Left renal cortex interstitium (tissue), 4 donors: ENCODE measurements at places on chromosomes 3 and 15. TPM values are rescaled to one million over a fixed set of nuclear protein-coding genes. Genes with fewer than 3 reads are reported as not detected.

- no peak for DNase-seq
Observed at GRCh38 chr3:100927775-100928174, 65.4 kb downstream of the ABI3BP start.

GRCh38 chr3:102180280-102180931 is 254.4 kb upstream of the ZPLD1 start:
- no peak for DNase-seq

DNA sequence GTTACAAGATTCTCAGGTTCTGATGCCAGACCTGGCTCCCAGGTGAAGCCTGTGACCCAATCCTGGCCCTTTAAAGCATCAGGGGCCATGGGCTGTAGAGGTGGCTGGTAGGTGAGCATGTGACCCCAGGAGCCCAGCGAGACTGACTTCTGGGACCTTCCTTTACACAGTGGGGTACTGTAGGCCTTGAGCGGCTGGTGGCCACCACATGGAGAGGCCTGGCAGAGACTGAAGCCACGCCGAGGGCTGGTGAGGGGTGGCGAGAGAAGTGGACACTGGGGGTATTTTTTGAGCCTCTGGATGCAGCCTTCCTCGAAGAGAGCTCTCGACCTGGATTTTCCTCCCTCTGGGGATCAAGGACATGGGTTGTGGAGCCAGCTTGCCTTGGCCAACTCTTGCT is 71.2 kb upstream of the ITGA11 start:
- DNase-seq: no peak

The GTPBP8 gene
- polyA plus RNA-seq: 24.6 TPM

- peak; percentile 49 for DNase-seq
Observed at GRCh38 chr3:11641683-11642430, 1.9 kb downstream of the VGLL4 start.

DNA sequence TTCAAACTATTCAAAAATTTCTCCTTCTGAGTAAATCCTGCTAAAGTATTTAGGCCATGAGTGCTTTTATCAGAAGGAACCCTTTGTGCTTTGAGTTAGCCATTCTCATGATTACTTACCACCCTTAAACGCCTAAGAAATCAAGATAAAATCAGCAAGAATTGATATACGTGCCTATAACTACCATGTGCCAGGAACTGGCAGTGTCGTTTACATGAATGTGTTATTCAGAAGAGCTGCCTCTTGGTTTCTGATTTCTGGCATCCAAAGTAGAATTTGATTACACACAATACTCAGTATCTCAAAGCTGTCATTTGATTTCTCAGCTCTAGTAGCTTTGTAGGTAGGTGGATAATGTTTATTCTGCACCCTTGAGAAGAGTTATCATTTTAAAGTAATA is 351.3 kb upstream of the CCDC54 start:
- DNase-seq: no peak

The GOLGA6B gene
- polyA plus RNA-seq: not detected

- DNase-seq: no peak
Observed at GRCh38 chr15:32918547-32918946, 200.7 kb downstream of the GREM1 start.

The SLC30A4 gene
- polyA plus RNA-seq: 9.1 TPM

The MTHFS gene
- polyA plus RNA-seq: 36.6 TPM

GRCh38 chr15:40567111-40567510 is 2.0 kb upstream of the RPUSD2 start:
- DNase-seq: no peak

DNA sequence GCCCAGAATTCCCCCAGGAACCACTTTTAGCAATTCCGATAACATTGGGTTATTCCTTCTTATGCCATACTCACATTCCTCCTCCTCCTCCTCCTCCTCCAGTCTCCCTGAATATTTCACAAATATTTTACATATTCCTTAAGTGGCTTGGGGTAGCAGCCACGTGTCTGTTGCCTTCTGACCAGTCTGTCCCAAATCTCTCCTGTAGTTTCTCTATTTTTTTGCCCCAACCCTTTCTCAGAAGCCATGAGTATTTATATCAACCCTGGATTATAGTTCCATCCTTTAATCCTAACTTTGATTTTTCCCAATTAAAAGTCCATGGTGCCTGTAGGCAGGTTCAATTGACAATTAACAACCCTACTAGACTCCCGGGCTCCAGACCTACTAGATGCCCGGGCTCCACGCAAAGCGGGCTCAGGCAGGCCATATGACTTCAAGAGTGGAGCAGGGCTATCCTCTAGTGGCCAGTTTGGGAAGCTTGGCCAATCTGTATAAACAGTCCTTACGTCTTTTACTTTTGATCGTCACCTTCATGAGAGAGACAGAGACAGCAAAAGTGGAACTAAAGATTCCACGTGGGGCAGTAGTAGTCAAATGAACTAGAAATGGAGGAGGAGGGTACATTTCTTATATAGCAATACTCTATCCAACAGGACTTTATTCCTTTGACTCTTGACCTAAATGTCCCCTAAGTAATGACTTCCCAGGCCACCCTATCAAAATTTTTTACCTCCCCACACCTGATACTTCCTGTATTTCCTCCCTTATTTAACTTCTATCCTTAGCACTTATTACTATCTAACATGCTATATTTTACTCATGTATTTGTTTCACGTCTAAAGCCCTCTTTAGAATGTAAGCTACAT is 69.7 kb downstream of the USF3 start:
- DNase-seq: no peak

The SLC9C1 gene
- 1.2 TPM for polyA plus RNA-seq

DNA sequence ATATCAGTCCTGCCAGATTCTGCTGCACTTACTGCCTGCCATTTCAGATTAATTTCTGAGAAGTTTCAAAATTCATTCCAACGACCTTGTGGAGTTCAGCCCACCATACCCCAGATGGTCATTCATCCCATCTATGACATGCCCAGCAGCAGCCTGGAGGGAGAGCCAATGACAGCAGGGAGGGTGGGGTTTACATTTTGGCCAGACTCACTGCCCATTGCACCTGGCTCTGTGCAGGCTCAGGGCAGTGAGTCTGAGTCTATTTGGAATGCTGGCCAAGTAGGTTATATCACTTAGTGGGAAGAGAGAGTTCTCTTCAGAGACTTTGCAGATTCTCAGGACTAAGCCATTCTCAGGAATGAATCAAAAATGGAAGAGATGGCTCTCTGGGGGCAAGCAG is 21.5 kb downstream of the SRPRB start:
- no peak for DNase-seq

The CLRN1 gene
- not detected for polyA plus RNA-seq

DNA sequence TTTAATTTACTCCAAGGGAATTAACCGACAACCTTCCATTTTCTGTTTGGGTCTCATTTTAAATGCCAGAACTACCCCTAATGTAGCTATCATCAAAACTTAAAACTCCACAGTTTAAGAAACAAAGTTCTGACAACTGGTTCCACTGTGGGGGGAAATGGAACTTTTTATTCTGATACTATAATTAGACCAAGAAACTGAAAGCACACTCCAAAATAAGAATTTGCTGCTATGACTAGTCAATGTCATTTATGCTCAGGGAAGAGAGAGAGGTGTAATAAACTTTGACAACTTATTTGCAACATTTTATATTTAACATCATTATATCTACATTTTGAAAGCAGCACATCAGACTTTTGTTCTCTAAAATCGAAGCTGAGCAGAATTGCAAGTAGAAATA is 169.2 kb downstream of the ANXA2 start:
- DNase-seq: no peak

GRCh38 chr15:76730262-76730661 is 174.9 kb downstream of the SCAPER start:
- DNase-seq: no peak
